ENCODE measurements at places on chromosomes 7 and 10.

- DNase-seq, result no peak
These were observed 56.3 kb upstream of the USP6NL start for GRCh38 chr10:11667756-11668155.

DNA sequence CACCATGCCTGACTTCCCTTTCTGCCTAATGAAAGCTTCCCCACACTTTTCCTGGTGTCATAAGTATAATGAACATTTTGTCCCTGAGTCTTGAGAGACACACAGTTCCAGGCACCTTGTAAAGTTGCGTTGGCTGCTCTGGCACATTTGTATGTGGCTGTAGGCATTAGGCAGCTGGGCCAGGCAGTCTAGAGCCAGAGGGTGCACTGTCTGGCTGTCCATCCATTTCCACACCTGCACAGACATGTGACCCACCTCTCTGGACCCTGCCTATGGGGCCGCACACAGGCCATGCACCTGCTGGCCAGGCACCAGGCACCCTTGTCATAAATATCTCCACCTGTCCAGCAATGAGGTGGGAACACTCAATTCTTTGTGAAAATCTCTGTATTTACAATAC lies 54.7 kb upstream of the ANTXRL start:
- DNase-seq, result no peak

DNA sequence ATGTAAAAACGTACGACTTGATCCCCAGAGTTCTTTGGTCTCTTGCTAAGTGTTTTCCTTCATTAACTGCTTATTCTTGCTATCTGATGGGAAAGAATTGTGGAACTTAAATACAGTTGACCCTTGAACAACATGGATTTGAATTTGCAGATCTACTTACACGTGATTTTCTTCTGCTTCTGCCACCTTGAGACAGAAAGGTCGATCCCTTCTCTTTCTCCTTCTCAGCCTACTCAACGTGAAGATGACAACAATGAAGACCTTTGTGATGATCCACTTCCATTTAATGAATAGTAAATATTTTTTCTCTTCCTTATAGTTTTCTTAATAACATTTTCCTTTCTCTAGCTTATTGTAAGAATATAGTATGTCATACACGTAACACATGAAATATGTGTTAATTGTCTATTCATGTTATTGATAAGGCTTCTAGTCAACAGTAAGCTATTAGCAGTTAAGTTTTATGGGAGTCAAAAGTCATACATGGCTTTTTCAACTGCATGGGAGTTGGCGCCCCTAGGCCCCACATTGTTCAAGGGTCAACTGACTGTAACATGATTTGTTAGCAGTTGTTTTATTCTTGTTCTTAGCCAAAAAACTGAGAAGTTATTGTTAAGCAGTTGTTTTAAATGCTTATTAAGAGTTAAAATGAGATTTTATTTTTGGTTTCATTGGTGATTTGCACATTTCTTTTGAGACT lies 11.2 kb downstream of the MKLN1 start:
- DNase-seq, result no peak

- no peak for DNase-seq
These were observed 550.0 kb downstream of the TNS3 start for GRCh38 chr7:47031786-47032535.

DNA sequence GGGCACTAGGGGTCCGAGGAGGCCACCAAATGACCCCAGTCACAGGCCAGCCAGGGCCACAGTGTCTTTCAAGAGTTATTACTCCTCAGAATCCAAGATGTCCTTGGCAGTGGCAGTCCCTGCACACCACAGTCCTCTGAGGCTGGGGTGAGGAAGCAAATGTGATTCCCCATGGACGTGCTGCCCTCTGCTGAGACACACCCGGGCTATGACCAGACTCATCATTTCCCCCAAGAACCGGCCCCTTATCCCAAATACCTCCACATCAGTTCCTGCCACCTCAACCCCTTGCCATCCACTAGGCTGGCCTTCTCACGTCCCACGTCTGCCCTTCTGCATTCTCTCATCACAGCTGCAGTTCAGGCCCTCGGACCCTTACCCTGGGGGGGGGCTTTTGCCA lies 5.0 kb downstream of the PRKAG2 start:
- DNase-seq, result no peak

- no peak for DNase-seq
These were observed 260.1 kb downstream of the CCDC3 start for GRCh38 chr10:12741360-12741804.

DNA sequence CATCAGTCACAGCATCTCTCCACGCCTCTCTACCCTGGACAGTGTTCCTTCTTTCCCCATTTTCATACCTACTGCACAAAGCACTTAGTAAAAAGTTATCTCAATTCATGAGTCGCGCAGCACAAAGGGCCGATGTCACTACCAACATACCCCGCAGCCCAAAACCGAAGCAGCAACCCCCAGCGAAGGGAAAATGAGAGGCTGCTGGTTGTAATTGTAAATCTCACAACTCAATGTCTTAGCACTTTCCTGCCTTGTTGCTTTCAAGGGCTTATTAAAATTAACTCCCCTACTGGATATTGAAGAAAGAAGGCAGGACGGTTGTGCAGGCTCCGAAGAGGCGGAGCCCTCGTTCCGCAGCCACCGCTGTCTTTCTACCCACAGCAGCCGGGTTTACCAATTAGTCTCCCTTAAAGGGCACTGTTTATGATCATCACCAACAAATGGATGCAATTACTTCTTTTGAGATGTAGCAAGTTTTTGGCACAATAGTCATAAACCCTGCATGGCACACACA lies 6.5 kb downstream of the DIP2C start:
- no peak for DNase-seq

DNA sequence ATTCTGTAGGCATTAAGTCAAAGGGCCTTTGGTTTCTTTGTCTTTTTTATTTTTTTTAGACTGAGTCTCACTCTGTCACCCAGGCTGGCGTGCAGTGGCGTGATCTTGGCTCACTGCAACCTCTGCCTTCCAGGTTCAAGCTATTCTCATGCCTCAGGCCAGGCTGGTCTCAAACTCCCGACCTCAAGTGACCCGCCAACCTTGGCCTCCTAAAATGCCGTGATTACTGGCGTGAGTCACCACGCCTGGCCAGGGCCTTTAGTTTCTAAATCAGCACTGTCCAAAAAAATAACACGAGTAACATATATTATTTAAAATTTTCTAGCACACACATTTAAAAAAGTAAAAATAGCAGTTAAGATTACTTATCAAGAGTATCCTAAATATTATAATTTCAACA lies 11.1 kb upstream of the ACSL5 start:
- no peak for DNase-seq

DNA sequence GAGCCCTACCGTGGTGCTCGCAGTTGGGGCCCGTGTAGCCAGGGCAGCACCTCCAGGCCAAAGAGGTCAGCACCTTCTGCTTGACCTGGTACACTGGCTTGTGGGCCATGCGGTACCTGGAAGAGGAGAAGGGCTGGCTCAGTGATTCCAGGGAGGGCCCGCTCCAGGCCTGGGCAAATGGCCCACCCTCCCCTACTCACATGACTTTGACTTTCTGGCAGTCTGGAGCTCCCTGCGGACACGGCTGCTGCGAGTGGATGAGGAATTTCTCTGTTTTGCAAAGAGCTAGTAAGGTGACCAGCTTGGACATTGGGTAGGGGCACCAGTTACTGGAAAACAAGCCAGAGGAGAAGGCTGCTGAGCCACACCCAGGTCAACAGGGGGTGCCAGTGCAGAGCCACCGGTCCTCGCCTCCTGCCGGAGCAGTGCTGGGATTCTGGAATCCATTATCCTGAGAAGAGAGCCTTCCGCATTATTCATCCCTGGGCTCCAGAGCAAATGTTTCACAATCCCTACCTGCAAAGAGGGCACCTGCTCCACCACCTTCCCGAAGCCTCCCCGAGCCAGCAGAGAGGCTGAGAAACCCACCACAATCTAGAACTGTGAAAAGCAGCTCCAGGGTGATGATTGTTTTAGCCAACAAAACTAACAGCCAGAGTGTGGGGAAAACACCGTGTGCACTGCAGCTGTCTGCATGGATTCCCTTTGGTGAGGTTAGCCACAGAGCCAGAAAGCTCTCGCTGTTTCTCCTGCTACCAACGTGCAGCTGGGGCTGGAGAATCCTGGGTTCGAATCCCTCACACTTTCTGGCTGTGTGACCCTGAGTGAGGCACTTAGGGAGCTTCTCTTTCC lies 11.8 kb downstream of the MMRN2 start:
- no peak for DNase-seq

DNA sequence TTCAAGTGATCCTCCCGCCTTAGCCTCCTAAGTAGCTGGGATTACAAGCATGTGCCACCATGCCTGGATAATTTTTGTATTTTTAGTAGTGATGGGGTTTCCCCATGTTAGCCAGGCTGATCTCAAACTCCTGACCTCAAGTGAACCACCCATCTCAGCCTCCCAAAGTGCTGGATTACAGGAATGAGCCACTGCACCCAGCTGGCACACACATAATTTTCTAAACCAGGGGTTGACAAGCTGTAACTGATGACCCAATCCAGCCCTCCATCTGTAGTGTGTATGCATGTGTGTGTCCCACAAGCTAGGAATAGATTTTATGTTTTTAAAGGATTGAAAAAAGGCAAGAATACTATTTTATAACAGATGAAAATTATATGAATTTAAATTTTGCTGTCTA lies 125.9 kb upstream of the INSYN2A start:
- DNase-seq, result no peak

DNA sequence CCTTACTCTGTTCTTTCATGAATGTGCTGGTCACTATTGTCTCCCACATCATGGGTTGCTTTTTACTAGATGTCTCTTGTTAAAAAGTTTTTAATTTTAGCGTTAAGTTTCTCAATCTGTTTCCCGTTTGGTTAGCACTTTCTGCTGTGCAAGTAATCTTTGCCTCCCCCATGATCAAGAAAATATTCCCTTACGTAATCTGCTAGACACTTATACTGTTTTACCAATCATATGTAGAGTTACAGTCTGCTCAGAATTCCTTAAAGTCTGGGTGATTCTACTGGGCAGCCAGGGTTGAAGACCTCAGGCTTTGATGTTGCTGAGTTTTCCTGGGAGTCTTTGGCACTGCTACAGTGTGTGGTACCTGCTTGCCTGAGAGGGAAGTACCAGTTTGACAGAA lies 38.2 kb upstream of the RPA3 start:
- no peak for DNase-seq

DNA sequence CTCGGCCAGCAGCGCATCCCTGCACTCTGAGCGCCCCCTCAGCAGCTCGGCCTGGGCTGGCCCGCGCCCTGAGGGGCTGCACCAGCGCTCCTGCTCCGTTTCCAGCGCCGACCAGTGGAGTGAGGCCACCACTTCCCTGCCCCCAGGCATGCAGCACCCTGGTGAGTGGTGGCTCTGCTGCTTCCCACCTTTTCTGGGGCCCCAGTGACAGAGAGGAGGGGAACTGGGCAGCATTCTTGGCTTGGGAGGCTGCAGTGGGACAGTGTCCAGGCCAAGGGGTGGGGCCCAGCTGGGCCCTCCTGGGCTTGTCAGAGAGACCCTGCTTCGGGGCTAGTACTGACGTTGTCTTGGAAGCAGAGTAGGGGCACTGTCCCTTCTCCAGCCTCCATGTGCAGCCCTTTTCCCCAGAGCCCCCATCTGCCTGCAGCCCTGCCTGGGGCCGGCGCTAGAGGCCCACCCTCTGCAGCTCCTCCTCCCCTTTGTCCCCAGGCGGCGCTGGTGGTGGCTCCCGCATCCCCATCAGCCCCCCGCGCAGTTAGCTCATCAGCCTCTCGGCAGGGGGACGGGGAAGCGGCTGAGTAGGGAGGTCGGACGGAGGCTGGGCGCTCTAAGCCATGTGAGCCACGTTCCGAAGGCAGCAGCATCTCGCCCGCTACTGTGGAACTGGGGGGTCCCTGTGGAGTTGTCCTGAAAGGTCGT lies 29.2 kb downstream of the GBX1 start:
- DNase-seq, result no peak

DNA sequence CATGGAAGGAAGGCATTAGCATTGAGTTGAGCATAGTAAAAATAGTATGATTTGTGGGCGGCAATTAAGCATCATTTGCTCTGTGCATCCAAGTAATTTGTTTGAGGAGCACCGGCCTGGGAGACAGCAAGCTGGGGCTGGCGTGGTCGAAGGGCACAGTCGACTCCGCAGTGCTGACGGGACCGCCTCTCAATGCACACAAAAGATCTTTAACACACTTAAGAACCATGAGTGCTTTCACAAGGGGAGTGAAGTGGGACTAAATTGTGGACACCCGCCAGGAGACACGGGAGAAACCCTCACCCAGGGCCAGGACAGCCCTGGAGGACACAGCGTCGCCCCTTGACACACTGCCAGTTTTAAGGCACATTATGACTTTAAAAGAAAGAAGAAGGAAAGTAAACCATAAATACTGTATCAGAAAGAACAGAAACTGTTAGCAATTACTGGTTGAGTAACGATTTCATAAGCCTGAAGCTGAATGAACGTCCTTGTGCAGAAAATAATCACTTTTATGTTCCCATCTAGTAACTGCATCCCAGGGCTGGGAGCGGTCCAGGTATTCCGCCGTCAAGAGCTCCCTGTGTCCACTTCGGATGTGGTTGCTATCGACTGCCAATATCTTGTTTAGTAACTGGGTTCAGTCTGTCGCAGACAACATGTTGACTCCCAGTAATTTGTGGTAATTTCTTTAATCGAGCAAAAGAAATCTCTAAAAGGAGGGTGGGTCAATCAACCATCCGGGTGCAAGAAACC lies 102.1 kb downstream of the EBF3 start:
- DNase-seq, result no peak

DNA sequence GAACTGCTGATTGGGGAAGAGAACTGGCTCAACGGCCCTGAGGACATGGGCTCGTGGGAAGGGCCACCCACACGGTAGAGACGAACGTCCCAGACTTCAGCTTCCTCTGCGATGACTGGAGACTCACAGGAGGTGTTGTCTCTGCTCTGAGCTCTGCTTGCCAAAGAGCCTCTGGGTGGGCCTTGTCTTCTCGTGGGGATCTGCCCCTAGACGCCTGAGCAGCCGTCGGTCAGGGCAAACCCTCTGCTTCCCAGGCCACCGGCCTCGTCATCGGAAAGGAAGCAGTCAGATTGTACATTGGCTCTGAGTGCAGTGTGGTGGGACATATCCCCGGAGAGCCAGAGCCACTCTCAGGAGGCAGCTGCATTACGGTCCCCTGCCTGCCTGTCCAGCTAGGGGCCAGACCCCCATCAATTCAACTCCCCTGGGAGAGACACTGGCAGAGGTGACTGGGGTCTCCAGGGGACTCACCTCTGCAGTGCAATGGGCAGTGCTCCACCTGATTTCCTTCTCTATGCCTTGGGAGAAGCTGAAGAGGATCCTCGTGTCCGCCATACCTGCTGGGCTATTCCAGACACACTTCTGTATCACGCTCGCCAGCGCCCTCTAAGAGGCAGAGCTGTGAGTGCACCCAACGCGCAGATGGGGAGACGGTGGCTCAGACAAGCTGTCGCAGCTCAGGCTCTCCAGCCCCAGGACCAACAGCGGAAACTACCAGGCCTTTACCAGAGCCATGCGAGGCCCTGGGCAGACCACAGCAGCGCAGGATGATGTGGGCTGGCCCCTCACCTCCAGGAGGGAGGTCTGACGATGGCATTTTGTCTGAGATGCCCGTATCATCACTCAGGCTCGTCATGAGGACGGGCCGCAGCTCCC lies 227.4 kb downstream of the TCERG1L start:
- DNase-seq, result no peak

- no peak for DNase-seq
These were observed 1.3 kb downstream of the CLIP2 start for GRCh38 chr7:74290553-74290950.

GRCh38 chr7:11127114-11127785 lies 153.6 kb downstream of the PHF14 start:
- no peak for DNase-seq

GRCh38 chr7:727104-727805 lies at the start of gene PRKAR1B:
Gene PRKAR1B (minus strand): TSS chr7:727281. CDS start chr7:711505, 15,776 bp downstream.
- no peak for DNase-seq
